ENCODE measurements at places on chromosomes 6 and 20. TPM values are rescaled to one million over a fixed set of nuclear protein-coding genes. Genes with fewer than 3 reads are reported as not detected.

HLA-DPA1 gene
- 7.6 TPM for total RNA-seq

PGBD1 gene
- 6.4 TPM for total RNA-seq

CALHM4 gene
- not detected for total RNA-seq

SLC22A7 gene
- total RNA-seq = not detected

DYNLT2 gene
- total RNA-seq = 1.5 TPM

KHDC1 gene
- 4.7 TPM for total RNA-seq

FAM83C gene
- total RNA-seq = 0.11 TPM

RALY gene
- 54.9 TPM for total RNA-seq

JPH2 gene
- total RNA-seq = 0.22 TPM

TFAP2B gene
- not detected for total RNA-seq

BNIP5 gene
- not detected for total RNA-seq

C20orf204 gene
- total RNA-seq = 1.4 TPM

AVP gene
- total RNA-seq = not detected

BTNL2 gene
- total RNA-seq = not detected

FAM162B gene
- total RNA-seq = not detected

GFRAL gene
- total RNA-seq = not detected

CLPSL2 gene
- total RNA-seq = not detected

IMPG1 gene
- not detected for total RNA-seq

NRN1 gene
- total RNA-seq = 142 TPM

HLA-DRB1 gene
- total RNA-seq = 0.86 TPM

MEI4 gene
- total RNA-seq = under 0.01 TPM

E2F3 gene
- 7.4 TPM for total RNA-seq

SLC22A3 gene
- 2.7 TPM for total RNA-seq

CRISP1 gene
- not detected for total RNA-seq

PPIL1 gene
- total RNA-seq = 18.9 TPM

SLC26A8 gene
- total RNA-seq = not detected

MYB gene
- 0.13 TPM for total RNA-seq

SAMD5 gene
- 2.8 TPM for total RNA-seq

BTBD3 gene
- total RNA-seq = 30.3 TPM

AIF1 gene
- not detected for total RNA-seq

WFDC10B gene
- total RNA-seq = not detected

SLC22A1 gene
- 1.1 TPM for total RNA-seq

Measured in articular chondrocyte of knee joint (primary cell).